Activated T-helper 1 cell treated with anti-CD3 and anti-CD28 coated beads, Interleukin-2, amount 50 U/mL, for 16 hours (primary cell): ENCODE measurements at places on chromosomes 7 and 10.

- DNase-seq = no peak
Measured at GRCh38 chr10:63919575-63920279, 398.5 kb downstream of the REEP3 start.

DNA sequence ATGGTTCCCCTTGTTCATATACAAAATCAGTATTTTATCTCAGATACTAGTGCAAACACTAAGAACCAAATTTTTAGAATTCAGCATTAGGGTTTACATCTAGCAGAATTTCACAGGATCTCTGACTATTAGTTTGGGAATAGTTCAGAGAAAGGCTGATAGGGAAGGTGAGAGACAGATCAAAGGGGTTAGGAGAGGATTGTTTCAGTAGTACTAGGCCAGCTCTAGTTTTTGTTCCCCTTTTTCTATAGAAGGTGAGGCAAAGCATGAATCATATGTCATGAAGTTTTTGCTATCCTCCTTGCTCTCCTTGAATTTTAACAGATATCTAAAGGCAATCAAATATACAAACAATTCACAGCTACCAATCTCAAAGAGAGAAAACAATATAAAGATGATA is 26.1 kb upstream of the CTNNA3 start:
- DNase-seq = no peak

DNA sequence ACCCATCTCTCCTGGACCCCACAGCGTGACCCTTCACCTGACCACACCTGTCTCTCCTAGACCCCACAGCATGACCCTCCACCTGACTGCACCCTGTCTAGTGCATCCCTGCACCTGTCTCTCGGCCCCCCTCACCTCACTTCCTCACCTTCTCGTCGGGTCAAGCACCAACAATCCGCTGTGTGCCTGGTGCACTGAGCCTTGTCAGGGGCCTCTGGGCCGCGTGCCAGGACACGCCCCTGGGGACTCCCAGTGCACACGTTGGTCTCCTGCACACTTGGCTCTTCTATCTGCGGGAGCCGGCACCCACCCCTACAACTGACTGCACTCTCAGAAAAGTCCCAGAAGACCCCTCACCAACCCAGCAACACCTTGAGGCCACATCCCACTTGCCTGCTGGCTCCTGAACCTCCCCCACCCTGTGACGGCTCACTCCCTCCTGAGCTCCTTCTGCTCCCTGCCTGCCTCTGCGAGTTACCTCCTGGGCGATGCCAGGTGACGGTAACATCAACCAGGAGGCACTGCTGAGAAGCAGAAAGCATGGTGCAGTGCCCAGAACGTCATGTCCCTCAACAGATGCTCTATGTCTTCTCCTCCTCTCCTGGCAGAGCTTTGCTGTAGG is 147.6 kb downstream of the DIP2C start:
- DNase-seq = no peak

DNA sequence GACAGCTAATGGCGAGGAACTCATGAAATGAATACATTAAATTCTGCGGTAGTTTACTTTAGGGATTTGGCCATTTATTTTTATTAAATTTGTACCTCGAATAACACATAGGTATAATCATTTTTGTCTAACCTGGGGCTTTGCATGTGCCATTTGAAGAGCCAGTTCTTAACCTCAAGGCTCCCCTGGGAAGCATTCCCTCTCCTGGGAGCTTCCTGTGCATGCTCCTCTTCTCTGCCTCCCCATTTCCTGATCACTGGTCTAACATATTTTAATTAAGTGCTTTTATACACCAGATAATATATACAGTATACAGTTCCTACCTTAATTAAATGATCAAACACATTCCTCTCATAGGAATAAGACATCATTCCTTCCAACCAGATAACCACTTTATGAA is 183.9 kb upstream of the FZD1 start:
- no peak for DNase-seq

- no peak for DNase-seq
Measured at GRCh38 chr7:158527495-158527894, 60.1 kb downstream of the PTPRN2 start.

DNA sequence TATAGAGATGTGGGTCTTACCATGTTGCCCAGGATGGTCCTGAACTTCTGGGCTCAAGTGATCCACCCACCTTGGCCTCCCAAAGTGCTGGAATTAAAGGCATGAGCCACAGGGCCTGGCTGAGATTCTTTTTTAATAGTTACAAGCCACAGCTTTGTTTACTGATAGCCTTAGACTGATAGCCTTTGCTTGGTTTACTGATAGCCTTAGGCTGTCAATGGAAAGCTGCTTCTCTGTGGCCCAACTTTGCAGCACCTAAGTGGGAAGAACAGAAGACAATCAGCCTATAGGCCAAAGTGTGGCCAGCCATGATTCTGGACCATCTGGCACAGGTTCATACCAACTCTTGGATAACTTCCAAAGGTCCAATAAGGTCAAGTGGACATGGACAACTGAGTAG is 24.1 kb upstream of the CDCA7L start:
- DNase-seq = no peak

DNA sequence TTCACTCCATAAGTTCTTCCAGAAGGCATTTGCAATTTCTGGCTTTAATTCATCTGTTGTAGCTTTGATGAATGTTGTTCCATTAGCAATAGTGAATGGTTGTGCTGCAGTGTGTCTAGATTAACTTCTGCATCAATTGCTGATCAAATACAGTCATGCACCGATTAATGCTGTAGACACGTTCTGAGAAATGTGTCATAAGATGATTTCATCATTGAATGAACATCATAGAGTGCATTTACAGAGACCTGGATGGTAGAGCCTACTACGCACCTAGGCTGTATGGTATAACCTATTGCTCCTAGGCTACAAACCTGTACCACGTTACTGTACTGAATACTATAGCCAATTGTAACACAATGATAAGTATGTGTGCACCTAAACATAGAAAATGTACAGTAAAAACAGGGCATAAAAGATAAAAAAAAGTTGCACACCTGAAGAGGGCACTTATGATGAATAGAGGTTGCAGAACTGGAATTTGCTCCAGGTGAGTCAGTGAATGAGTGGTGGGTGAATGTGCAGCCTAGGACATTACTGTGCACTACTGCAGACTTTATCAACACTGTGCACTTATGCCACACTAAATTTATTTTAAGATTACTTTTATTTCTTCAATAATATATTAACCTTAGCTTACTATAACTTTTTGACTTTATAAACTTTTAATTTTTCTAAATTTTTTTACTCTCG is 170.7 kb downstream of the HERPUD2 start:
- no peak for DNase-seq

DNA sequence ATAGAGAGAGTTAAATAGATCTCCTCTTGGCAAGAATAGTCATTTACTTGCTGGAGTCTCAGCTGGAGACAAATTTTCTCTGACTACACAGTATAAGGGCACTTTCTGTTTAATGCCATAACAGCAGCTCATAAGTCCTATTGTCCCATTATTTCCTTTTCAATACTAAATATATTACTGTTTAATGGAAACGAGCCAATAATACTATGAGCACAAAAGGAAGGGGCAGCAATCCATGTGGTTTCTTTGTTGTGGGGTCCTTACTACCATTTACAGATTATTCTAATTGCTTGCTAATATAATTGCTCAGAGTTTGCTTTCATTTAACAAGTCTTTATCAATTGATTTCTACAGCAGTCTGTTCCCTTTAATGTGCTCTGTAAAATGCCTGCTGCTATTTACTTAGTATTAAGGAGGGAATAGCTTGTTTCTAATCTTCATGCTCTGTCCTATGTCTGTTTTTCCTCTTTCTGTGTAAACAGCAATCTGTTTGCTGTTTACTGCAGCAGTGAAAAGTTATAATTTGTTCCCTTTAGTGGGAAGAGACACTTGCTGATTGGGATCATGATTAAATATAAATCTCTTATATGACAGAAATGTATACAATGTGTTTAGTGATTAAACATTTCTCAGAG is 296.2 kb upstream of the SMIM30 start:
- DNase-seq = no peak
